ENCODE measurements at places on chromosomes 3 and 15.

DNA sequence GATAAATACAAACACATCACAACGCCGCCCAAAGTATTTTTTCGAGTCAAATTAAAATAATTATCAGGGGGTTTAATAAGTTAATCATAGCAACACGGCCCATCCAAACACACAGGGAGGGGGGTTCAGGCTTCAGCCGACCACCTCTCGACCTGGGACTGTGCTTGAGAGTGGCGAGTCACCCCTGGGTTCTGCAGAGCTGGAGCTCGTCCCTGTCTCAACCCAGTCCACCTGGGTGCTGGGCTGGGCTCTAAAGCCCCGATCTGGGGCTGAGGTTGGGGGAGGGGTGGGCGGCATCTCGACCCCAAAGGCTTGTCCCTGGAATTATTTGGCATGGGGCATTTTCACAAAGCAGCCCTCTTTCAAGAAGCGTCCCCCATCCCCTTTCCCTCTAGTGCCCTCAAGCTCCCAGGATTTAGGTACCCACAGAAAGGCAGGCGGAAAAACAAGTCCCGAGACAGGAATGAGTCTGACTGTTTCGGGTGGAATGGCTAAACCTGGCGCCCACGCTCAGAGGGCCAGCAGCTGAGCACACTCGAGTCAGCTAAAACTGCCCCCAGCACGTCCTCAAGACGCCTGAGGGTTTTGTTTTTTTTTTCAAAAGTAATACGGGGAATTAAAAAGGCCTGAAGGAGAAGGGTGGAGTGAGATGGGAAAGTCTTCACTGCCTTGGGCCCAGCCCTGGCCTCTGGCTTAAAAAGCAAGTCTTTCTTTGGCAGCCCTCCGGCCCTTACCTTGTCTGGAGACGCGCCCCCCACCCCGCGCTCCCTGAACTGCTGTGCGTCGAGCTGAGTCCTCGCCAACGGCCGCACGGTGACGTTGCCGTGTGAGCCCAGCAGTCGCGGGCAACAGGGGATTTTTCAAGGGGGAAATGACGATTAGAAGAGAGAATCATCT lies 32.5 kb downstream of the NR2F2 start:
- DNase-seq = no peak

- DNase-seq = no peak
These were observed 53.2 kb downstream of the OXNAD1 start for GRCh38 chr3:16318176-16318575.

GRCh38 chr3:6182476-6182875 lies 678.4 kb upstream of the GRM7 start:
- DNase-seq = no peak

DNA sequence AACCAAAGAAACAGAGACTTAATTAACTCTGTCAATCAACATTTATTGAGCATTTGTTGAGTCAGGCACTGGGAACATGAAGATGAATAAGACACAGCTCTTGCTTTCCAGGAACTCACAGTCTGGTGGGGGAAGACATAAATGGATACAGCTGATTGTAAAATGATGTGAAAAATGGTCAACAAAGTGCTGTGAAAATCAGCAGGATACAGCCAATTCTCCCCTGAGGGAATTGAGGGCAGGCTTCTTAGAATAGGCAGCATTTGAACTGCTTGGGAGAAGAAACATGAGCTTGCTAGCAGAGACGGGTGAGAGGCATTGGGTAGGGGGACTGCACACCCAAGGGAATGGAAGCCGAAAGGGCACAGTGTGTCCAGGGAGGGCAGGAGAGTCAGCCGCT lies 41.1 kb downstream of the MFSD1 start:
- DNase-seq = no peak

DNA sequence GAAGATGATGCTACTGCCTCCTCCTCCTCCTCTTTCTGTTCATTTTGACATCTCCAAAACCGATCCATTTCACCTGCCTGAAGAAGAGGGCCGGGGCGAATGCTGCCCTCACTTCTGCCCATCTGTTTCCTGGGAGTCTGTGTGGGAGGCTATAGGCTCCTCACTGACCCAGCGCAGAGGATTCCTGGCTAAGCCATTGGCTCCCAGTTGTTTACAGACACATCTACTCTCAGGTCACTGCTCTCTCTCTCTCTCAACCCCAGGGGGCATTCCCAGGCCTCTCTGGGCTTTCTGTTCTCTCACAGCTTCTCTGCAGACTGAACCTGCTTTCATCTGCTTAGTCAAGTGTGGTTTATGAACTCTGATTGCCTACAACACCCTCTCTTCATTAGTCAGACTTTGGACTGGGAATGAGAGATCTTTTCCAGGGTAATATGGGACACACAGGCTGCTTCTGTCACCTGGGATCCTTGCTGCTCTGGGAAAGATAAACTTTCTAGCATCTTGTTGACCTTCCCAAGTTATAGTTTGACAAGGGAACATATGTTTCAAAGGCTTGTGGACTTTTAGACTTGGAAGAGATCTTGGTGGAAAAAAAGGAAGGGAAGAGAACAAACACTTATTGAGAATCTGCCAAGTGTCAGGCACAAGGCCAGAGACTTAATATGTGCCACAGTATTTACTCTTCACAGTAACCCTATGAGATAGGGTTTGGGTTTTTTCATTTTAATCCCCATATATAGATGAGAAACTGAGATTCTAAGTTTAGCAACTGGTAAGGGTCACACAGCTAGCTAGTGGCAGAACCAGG lies 30.2 kb upstream of the USP3 start:
- no peak for DNase-seq

DNA sequence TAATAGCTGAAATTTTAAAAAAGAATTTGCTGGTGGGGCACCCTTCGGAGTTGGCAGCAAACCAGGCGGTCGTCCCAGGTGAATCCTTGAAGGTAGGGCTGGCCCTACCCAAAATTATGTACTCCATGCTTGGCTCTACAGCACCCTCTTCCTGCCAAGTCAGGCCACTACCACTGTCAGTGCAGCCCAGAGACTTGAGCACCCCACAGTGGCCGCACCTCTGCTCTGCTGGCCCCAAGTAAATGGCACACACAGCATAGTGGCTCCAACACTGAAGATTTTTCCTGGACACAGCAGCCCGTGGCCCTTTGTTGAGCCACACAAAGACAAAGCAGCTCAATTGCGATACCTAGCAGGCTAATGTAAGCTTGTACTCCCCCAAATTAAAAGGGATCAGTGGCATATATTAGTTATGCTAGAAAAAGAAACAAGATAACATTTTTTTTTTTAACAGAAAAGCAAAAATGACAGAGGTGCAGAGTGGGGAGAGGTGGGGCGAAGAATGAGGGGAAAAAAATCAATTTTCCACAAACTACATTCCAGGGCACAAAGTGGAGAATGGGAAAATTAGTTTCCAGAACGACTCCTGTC lies 250.5 kb downstream of the UACA start:
- DNase-seq = no peak

DNA sequence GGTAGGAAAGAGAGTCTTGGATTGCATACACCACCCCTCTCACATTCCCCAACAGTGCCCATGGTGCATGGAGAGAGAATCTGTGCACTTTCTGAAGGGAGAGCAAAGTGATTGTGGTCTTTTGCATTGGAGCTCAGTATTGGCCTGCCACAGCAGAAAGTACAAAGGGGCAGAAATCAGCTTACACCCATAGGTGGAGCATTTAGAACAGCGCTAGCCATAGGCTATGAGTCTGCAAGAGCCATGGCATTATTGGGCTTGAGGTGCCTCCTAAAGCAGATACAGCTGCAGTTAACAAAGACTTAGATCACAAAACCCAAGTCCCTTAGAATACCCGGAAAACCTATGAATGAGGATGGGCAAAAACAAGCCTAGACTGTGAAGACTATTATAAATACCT lies 21.8 kb downstream of the SI start:
- no peak for DNase-seq

- no peak for DNase-seq
These were observed 75.9 kb upstream of the ATP2B2 start for GRCh38 chr3:10581251-10581650.
